ENCODE measurements at places on chromosomes 6 and 20.

DNA sequence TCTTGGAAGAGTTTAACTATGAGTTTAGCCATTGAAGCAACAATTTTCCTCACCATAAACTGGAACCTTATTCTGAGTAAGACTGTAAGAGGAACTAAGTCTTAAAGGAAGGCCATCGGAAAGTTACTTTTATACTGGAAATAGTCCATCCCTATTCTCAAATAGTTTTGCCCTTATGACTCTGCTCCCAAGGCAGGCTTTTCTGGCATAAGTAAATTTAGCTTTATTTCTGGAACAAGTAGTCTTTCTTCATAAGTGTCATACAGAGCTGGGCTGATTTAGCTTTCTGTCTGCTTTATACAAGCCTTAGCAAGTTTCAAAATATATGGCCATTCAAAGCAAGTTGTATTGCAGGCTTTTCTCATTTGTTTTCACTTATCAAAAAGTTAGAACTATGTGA is 328.1 kb downstream of the HACE1 start:
- DNase-seq, result no peak

- DNase-seq, result no peak
Observed at GRCh38 chr6:13014504-13015378, 298.2 kb downstream of the PHACTR1 start.

DNA sequence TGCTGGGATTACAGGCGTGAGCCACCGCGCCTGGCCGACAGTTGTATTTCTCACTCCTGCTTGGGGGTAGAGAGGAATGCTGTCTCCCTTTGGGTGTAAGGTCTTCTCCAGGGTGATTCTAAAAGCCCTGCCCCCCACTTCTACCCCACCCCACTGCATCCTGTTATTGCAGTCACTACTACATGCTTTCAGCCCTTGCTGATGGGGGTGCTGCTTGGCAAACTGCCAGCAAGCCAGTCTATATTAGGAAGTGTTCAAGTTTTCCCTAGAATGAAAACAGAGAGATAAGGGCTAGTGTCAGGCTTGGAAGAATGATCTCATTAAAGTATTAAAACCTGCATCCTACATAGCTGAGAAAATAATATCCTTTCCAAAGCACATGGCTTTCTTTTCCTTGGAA is 31.3 kb downstream of the TTI1 start:
- no peak for DNase-seq

GRCh38 chr20:48204499-48204898 is 419.2 kb upstream of the SULF2 start:
- no peak for DNase-seq

DNA sequence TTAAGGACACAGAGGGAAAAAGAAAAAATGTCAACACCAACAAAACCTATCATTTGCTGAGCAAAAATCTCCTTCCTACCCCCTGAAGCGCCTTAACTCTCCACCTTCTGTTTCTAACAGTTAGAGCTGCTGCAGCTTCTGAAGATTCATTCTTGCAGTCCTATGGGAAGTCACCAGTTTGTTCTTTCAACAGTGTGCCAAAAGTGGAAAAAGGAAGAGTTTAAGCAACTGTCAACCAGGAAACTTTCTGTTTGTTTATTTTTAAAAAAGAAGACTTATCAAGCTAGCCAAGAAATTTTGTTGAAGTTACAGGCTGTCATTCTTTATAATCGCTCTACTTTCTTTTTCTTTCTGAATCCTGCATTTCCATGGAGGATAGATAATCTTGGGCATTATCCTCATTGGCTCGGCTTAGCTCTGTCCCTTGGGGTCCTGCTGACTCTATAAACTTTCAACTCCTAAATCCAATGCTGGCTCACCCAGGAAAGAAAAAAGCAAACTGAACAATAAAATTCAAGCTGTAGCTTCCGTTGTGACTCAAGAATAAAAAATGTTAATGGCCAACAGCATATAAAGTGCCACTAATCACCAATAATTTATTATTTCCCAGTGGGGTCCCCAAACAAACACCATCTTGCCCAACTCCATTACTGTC is 172.8 kb upstream of the CITED2 start:
- DNase-seq, result peak; percentile 44

GRCh38 chr20:22629447-22629846 is 45.1 kb upstream of the FOXA2 start:
- no peak for DNase-seq

DNA sequence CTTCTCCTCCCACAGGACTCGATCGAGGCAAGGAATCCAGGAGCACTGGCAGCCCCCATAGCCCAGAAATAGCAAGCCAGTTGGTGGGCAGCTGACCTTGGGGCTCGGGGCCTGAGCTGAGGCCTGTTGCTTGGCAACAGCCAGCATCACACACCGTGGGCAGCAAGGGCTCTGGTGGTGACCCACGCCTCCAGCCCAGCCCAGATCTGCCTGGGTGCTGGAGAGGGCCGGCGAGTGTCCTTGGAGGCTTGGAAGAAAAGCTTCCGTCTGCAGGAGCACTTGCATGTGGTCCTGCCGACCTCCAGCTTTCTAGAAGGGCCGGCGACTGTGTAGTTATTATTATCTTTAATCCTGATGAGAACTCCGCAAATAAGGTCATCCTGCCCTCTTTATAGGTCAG is 67.3 kb downstream of the STK35 start:
- DNase-seq, result no peak

DNA sequence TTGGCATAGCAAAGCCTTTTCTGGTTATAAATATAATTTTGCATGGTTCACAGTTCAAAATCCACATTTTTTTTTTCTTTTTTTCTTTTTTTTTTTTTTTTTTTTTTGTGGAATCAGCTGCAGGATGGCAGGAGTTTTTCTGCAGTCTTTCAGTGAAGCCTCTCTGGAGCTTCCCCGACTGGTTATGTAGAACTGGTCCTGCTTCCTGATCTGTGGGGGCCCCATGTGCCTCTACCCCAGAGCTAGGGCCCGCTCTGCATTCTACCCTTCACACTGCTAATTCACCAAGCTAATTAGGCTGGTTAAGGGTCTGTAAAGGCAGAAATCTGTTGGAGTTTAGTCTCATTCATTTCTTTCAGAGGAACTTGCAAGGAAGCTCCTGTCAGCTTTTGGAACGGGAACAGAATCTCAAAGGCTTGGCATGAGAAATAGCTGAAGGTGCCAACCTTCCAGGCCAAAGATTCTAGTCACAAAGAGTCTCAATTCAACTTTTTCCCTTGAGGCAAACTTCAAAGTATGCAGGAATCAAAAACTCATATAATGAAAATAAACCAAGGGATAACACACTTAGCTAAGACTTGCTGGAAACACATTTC is 45.5 kb downstream of the HMGN3 start:
- peak; percentile 52 for DNase-seq

Measured in cardiac fibroblast (primary cell).